ENCODE measurements at places on chromosomes 5 and 9.
A peak's percentile ranks its signal among the peaks of the same experiment; 100 is the strongest.

DNA sequence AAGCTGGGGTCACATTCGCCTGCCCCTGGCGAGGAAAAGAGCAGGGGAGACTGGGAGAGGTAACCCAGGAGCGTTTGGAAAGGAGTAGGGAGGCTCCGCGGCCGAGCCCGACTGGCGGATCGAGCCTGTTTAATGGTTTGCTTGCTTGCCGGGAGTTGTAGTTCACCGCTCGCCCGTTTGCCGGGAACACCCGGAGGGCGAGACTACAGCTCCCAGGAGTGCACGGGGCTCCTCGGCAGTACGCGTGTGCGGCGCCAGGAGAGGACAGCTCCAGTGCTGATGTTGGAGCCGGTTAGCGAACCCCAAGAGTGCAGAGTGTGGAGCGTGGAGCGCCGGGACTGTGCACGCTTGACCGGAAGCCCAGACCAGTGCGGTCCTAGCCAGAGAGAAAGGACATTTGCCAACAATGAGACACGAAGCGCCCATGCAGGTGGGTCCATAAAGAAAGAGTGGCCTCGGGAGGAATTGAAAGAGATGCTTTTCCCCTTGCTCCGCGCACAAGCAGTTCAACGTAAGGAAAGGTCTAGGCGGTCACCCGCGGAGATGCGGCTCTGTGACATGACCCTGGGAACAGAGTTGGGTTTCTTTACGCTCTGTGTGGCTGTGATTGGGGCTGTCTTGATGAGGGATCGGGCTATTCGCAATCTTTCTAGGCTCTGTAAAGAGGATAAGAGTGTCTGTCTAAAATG lies at the start of gene RAB3C:
RAB3C (plus strand) TSS at position 273 of the 689 bp plus-strand sequence; CDS start at position 407, 134 bp downstream.
- peak; percentile 96 for DNase-seq

GRCh38 chr5:170791325-170791954 lies 7.9 kb downstream of the GABRP start:
- DNase-seq = peak; percentile 67

DNA sequence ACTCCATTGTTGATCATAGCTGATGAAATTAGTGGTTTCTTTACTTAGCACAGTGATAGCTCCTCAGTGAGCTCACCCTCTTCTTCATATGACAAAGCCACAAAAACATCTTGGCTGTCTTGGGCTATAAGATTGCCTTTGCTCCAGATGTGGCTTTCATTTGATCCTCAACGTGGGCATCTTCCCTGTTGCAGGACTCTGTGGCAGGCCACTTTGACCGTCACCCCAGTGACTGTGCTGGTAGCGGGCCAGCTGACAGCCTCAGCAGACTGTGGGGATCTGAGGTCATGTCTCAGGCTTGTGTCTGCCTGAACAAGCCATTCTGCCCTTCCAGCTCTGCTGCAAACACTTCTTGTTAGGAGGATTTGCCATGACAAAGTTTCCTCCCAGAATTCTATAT lies 422.2 kb downstream of the NR2F1-AS1 start:
- DNase-seq = no peak

- no peak for DNase-seq
These were observed 1.6 kb upstream of the PRRC1 start for GRCh38 chr5:127515693-127516440.

- DNase-seq = no peak
These were observed 1.6 kb upstream of the CD72 start for GRCh38 chr9:35619800-35620158.

Measured in LoVo (cell line).